Right lung (tissue), 10 donors: ENCODE measurements at places on chromosomes 6 and 20.

DNA sequence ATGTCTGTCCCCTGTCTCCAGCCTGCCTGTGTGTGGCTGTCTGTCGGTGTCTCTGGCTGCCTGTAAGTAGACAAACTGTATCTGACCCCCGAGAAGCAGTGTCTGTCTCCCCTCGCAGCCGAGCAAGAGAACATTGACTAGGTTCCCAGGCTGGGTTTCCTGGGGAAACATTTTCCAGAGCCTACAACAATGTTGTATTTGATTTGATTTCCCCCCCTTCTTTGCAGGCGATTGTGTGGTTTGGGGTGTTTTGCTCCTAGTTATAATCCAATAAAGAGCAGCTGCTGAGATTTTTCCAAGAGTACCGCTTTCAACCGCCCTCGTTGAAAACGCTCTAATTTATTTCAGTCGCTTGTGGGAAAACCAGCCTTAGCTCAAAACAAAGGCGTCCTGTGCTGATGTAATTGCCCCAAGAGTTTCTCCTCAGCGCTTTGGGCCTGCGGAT lies 92.6 kb downstream of the CDC5L start:
- no peak for DNase-seq

GRCh38 chr6:167044696-167045095 lies 45.5 kb downstream of the CEP43 start:
- DNase-seq = no peak

DNA sequence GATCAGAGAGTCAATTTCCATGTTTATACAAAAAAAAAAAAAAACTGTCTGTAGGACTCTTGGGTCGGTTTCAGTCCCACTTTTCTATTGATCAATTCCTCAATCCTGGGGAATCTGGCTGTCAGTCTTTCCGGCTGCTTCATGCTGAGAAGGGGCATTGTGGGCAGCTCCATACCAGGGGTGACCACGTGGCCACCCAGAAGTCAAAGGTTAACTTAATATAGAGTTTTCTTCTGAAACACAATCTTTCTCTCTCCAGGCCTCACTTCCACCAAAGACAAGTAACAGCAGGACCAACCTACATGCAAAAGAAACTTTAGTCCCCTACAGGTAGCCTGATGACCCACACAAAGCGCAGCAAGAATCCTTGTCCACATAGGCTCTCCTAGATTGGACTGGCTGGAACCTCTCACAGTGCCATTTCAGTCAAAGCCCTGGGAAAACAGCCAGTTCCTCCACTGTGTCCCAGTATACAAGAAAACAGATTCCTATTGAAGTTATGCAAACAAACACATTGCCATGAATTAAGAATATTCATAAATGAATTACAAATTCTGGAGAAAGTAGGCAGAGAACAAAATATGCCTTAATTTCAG lies 18.5 kb upstream of the SERPINB9 start:
- no peak for DNase-seq

GRCh38 chr6:21423106-21423854 lies 170.3 kb upstream of the SOX4 start:
- no peak for DNase-seq
